Common myeloid progenitor, CD34-positive (primary cell): ENCODE measurements at places on chromosomes 3 and 15.
A peak's percentile ranks its signal among the peaks of the same experiment; 100 is the strongest.

GRCh38 chr3:5874931-5875341, 687.4 kb downstream of the EDEM1 start:
- H3K4me3 ChIP-seq: no peak overlapping the region
- no peak overlapping the region for H3K27ac ChIP-seq
- DNase-seq: no peak

DNA sequence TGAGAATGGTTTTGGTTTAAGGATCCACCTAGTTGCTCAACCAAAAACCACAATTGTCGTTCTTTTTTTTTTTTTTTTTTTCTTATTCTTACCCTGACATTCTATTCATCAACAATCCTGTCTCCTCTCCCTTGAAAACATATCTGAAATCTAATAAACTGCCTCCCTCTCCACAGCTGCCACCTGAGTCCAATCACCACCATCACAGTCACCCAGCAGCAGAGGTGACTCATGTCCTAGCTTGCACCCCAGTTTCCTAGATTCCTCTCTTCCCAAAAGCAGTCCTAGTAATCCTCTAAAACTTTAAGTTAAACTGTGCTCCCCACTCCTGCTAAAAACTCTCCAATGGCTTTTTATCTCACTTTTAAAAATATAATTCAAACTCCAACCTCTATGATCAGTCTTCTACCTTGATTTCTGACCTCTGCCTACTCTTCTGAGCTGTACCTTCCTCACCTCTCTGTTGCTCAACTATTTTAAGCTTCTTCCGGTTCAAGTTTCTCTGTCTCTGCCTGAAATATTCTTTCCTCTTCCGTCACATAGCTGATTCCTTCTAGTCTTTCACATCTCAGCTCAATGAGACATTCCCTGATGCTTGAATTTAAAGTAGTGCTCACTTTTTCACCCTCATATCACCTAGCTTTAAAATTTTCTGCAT, 33.7 kb upstream of the RBMS3 start:
- no peak overlapping the region for H3K4me3 ChIP-seq
- no peaks in the 10 kb centered on the region for H3K27me3 ChIP-seq
- no peaks in the 10 kb centered on the region for H3K4me1 ChIP-seq
- no peak for DNase-seq
- H3K27ac ChIP-seq: no peak overlapping the region

DNA sequence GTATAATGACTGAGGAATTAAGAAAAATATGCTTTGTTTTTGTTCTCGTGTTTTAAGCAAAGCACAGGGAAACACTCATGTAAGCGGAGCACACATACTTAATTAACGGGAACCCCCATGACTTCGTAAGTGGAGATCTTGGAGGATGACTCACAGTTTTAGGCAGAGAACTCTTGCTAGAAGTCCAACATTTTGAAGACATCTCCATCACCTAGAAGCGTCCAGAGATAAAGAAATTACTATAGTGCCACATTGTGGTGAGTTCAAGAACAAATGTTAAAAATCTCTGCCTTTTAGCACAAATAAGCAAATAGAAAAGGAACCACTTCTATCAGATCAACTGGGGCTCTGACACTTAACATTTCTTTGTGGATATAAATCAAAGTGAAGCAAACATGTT, 194.1 kb upstream of the ARHGEF26 start:
- no peak overlapping the region for H3K4me3 ChIP-seq
- peak; percentile 15 for DNase-seq
- H3K4me1 ChIP-seq: no peaks in the 10 kb centered on the region

GRCh38 chr3:65914740-65915367, 123.9 kb downstream of the MAGI1 start:
- H3K27me3 ChIP-seq: no peaks in the 10 kb centered on the region
- H3K4me3 ChIP-seq: no peak overlapping the region
- H3K27ac ChIP-seq: no peak overlapping the region
- H3K4me1 ChIP-seq: no peaks in the 10 kb centered on the region

DNA sequence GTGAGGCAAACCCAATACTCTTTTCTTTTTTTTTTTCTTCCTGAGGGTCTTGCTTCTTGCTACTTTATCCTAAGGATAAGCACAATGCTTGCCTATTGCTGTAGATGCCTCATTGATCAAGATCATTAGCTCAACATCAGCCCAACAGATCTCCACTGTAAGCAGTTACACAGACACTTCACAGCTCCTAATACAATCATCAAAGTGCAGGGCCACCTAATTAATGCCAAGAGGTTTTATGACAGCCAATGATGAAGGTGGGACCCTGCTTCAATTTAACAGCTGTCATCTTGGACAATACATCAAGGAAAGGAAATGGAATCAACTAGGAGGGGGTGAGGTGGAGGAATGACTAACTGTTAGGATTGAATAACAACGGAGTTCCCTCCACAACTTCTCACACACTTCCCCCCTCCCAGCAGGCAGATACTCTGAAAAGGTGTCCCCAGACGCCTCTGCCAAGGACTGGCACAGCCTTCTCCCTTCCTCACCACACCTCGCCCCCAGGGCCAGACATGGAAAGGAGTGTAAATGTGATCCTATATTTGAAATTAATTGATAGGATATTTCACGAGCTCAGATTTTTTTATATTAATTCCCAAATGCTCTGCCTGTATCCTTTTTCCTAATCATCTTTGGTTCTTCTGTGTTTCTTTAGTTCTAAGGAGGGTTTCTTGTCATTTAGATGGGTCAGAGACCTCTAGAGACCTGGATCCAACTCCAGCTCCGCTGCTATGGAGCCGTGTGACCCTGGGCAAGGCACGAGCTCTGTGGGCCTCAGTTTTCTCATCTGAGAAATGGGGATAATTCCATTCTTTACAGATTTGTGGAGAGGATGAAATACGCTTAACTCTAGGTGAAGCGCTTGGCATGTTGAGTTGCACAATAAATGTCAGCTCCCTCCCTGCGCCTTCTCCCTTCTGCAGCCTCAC, 1.2 kb downstream of the DCLK3 start:
- no peak overlapping the region for H3K27ac ChIP-seq
- no peaks in the 10 kb centered on the region for H3K4me1 ChIP-seq
- H3K36me3 ChIP-seq: no peaks in the 10 kb centered on the region

- H3K36me3 ChIP-seq: no peaks in the 10 kb centered on the region
- no peak overlapping the region for H3K4me3 ChIP-seq
- no peaks in the 10 kb centered on the region for H3K27me3 ChIP-seq
Measured at GRCh38 chr3:194034346-194035336, 101.3 kb upstream of the HES1 start.

- peaks cover 18% of the 10 kb centered on the region for H3K4me1 ChIP-seq
- DNase-seq: no peak
- H3K4me3 ChIP-seq: no peak overlapping the region
- peaks cover 22% of the 10 kb centered on the region for H3K36me3 ChIP-seq
Measured at GRCh38 chr3:160409812-160410610, 10.6 kb downstream of the SMC4 start.

GRCh38 chr3:13123765-13124164, 50.5 kb upstream of the IQSEC1 start:
- H3K4me3 ChIP-seq: no peak overlapping the region
- H3K27ac ChIP-seq: no peak overlapping the region
- no peaks in the 10 kb centered on the region for H3K27me3 ChIP-seq
- H3K4me1 ChIP-seq: no peaks in the 10 kb centered on the region
- DNase-seq: no peak
- no peaks in the 10 kb centered on the region for H3K36me3 ChIP-seq

- H3K4me1 ChIP-seq: no peaks in the 10 kb centered on the region
- H3K4me3 ChIP-seq: no peak overlapping the region
- H3K27me3 ChIP-seq: no peaks in the 10 kb centered on the region
- H3K27ac ChIP-seq: no peak overlapping the region
- H3K36me3 ChIP-seq: no peaks in the 10 kb centered on the region
- no peak for DNase-seq
Measured at GRCh38 chr15:99076109-99076508, 28.8 kb upstream of the SYNM start.
